ENCODE measurements at places on chromosomes 1 and 21. TPM values are rescaled to one million over a fixed set of nuclear protein-coding genes. Genes with fewer than 3 reads are reported as not detected.
A peak's percentile ranks its signal among the peaks of the same experiment; 100 is the strongest.

Gene LCE2C
- not detected for polyA plus RNA-seq

Gene MAP3K7CL
- 4.5 TPM for polyA plus RNA-seq

Gene OR2M3
- polyA plus RNA-seq: not detected

Gene RAB7B
- 0.65 TPM for polyA plus RNA-seq

Gene ADAM30
- not detected for polyA plus RNA-seq

Gene GBP7
- polyA plus RNA-seq: not detected

DNA sequence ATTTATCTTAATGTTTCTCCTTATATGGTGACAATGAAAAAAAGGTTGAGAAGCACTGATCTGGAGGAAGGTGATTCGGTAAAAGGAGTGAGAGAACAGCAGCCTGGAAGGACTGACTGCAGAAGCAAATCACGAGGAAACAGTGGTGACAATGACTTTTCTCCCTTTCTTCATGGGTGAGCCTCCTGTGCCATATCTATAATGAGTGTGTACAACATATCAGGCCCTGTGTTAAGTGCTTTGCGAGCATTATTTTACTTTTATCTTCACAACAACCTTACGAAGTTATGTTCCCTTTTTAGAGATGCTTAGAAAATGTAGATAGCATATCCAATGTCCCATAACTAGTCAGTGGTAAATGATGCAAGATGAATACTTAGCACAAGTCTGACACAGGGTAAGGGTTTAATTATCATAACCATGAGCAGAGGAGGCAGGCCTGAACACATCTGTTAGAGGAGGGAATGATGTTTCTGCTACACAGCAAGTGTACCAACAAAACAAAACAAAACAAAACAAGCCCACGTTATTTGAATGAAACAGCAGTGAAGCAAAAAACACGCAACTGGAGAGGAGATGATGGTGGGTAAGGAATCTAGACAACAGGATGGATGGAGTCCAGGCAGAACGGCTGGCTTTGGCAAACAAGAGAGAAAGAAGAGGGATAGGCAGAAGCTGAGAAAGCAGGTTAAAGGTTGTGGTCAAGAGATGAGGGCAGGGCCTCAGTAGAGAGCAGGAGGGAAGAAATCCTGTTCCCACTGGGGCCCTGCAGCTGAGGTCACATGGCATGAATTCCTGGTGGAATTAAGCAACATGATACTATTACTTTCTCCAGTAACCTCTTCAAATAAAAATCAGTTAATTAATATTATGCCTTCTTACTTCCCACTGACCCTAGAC lies 29.6 kb downstream of the GNG12 start:
- no peak for DNase-seq

- DNase-seq: no peak
Observed at GRCh38 chr1:195851016-195851601, 757.1 kb downstream of the KCNT2 start.

DNA sequence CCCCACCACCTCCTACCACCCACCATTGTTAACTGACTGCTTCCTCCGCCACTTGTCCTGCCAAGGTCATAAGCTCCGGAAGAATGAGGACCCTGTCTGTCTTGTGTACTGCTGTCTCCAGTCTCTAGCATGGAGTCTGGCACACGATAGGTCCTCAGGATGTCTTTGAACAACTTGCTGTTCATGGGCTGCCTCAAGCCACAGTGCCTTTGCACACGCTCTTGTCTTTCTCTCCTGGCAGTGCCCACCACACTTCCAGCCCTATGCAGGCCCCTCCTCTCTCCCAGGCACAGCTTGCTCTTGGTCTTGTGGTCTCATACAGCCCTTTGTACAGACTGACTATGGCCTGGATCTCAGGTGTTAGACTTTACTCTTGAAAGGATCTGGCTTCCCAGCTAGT lies 97.6 kb downstream of the ARHGEF10L start:
- DNase-seq: no peak

DNA sequence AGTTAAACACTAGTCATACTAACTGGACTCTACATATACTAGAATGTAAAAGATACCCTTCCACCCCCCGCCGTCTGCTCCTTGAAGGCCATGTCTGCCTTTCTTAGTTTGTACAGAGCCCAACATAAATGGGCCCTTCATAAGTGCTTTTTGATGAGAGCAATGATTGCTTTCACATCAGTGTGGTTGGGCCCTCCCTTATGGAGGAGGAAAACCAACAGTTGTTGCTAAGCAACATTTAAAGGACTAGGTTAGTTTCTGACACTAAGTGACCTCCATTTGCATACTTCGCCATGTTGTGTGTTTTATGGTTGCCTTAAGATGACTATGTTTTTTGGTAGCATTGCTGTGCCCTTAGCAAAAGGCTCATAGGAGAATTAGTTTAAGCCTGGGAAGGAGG lies 182.0 kb upstream of the SGIP1 start:
- DNase-seq: no peak

DNA sequence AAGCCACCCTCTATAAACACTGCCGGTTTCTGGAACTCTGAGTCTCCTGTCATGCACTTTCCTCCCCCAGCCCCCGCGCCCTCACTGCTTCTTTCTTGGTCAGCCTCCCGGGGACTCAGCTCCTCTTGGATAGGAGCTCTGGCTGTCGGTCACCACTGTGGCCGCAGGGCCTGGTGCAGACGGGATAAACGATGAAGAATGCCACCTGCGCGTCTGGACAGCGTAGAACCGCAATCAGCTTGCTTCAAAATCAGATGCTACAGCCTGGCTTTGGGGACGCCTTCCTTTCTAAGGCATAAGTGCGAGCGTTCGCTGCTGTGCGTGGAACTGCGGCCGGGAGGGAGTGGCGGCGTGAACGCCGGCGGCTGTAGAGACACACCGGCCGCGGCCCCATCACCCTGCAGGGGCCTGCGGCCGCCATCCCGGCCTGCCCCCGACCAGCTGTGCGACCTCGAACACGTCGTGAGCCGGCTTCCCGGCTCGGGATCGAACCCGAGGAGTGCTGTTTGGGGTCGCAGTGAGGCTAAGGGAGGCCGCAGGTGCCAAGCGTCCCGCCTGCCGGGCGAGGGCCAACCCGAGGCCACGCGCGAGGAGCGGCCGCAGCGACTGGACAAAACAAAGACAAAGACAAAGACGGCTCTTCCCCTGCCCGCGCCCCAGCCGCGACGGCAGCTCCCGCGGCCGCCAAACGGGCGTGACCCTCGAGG lies 688 bp downstream of the PTTG1IP start:
- DNase-seq: peak; percentile 62

GRCh38 chr1:1622010-1622787 lies 6.9 kb downstream of the MIB2 start:
- peak; percentile 27 for DNase-seq

- no peak for DNase-seq
Observed at GRCh38 chr1:168360151-168361021, 79.7 kb downstream of the TBX19 start.

DNA sequence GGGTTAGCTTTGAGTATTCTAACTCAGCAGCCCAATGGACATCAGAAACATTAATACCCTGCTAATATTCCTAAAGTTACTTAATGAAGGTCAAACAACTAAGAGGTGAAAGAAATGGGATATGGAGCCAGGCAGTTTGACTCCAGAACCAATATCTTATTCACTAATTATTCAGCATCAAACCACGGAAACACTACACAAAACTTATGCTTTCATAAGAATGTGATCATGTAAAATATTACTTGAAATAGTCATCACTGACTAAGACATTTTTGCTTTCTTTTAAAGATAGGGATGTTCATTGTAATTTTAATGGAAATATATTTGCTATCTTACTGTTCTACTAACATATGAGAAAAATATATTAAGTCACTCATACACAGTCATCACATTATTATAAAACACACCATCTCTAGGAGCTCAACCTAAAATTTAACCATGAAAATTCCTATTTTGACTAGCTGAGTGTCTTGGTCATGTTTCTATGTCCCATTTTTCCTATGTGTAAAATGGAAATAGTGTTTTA lies 240.9 kb downstream of the KCTD3 start:
- DNase-seq: no peak

- no peak for DNase-seq
Observed at GRCh38 chr1:205664399-205665017, 15.8 kb downstream of the SLC45A3 start.

All from heart left ventricle (tissue), 16 donors.